ENCODE measurements at places on chromosomes 6 and 20. TPM values are rescaled to one million over a fixed set of nuclear protein-coding genes. Genes with fewer than 3 reads are reported as not detected.
A peak's percentile ranks its signal among the peaks of the same experiment; 100 is the strongest.

DNA sequence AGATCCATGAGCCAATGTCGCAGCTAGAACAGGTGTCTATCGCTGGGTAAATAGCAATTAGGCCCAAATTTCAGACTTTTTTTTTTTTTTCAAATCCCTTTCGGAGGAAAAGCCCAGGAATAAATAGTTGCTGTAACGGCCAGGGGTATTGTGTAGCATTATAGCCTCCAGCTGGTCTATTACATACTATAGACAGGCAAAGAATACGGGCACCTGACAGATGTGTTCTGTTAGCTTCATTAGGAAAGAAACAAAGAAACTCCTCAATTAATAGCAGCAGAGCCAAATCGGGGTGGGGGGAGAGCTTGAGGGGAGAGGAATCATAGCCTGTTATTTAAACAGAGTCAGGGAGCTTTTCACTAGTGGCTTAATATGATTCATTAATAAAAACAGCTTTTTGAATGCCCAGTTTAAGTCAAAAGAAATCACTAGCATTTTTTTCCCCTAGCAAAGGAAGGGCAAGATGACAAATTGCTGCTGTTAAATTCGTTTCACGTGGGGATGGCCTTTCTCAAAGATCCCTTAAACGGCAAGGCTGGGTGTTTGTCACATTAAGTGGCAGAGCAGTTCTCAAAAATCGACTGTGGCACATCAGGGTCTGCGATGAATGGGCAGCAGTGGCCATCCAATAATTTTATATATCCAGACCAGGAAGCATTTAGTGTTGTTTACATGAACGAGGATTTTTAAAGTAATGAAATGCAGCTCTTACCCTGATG is 139.4 kb downstream of the ID4 start:
- H3K27me3 ChIP-seq, result peaks cover 3% of the 10 kb centered on the region
- H3K4me3 ChIP-seq, result no peak overlapping the region
- peaks cover 15% of the 10 kb centered on the region for H3K4me1 ChIP-seq
- no peak for DNase-seq
- H3K27ac ChIP-seq, result no peak overlapping the region
- no peaks in the 10 kb centered on the region for H3K36me3 ChIP-seq

The CDSN gene
- total RNA-seq, result not detected

The GRM4 gene
- total RNA-seq, result 0.47 TPM

- no peak overlapping the region for H3K27ac ChIP-seq
- H3K4me1 ChIP-seq, result no peaks in the 10 kb centered on the region
- no peak for DNase-seq
- H3K27me3 ChIP-seq, result no peaks in the 10 kb centered on the region
- H3K4me3 ChIP-seq, result no peak overlapping the region
- no peaks in the 10 kb centered on the region for H3K36me3 ChIP-seq
Observed at GRCh38 chr6:17169291-17169690, 67.4 kb downstream of the STMND1 start.

GRCh38 chr20:53623454-53624211 is 30.0 kb upstream of the ZNF217 start:
- no peaks in the 10 kb centered on the region for H3K36me3 ChIP-seq
- H3K4me3 ChIP-seq, result peak overlapping the region; percentile 63
- DNase-seq, result peak; percentile 43
- H3K27me3 ChIP-seq, result no peaks in the 10 kb centered on the region

DNA sequence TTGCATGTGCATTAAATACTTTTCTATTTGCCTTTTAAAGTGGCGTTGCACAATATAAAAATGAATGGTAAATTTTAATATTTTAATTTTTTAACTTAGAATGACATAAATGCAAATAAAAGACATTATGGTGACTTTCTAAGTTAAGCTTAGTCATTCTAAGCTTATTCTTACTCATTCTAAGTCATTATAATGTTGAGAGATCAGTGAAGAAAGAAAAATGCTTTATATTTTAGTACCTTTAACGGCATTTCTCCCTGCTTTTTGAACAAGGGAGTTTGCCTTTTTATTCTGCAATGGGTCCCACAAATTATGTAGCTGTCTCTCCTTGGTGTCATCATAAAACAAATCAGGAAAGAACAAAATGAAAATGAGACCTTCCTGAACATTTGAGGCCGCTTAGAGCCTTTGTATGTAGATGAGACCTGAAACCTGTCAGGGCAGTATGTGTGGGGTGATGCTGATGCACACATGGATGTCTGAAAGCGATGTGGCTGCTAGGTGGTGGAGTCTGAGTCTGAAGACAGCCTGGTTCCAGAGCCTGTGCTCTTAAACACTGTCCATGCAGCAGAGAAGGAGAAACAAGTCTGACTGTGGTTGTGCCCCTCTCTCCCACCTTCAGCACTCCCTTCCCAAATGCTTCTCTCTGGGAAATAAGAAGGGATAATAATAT is 158.0 kb downstream of the PHF3 start:
- H3K36me3 ChIP-seq, result no peaks in the 10 kb centered on the region
- no peak overlapping the region for H3K27ac ChIP-seq
- DNase-seq, result no peak
- peaks cover 7% of the 10 kb centered on the region for H3K27me3 ChIP-seq
- H3K4me3 ChIP-seq, result no peak overlapping the region

DNA sequence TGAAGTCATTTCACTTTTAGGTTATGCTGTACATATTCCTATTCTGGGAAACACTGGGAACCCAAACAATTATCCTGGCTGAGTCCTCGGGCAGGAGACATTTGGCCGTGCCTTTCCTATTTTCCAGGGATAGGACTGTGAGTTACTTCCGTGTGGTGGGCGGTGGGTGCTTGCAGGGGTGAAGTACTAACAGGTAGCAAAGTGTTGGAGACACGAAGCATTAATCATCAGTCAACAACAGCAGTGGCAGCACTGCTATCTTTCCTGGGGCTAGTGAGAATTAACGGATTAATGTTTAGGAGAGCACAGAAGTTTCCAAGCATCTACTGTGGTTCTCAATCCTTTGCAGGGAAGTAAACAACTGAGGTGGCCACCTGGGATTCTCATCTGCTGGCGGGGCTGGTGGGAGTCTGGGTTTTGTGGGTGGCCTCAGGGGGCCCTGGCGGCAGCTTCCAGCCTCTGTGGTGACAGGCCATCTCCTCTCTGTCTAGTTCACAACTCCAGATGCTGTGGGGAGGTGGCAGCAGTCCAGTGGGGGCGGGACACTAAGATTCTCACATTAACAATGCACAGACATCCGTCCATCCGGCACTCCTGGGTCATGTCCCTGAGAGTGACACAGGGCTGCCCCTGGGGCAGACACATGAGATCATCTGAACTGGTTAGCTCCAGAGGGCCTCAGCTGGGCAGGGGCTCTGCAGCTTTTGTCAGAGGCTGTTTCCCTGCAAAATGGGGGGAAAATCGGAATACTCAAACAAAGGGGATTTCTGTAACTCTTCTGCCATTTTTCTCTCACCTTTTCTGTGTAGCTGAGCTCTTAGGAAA is 90.9 kb downstream of the GJA10 start:
- H3K4me3 ChIP-seq, result no peak overlapping the region
- peaks cover 46% of the 10 kb centered on the region for H3K4me1 ChIP-seq
- no peaks in the 10 kb centered on the region for H3K27me3 ChIP-seq
- no peak for DNase-seq

- H3K27me3 ChIP-seq, result peaks cover 2% of the 10 kb centered on the region
- DNase-seq, result no peak
- no peaks in the 10 kb centered on the region for H3K36me3 ChIP-seq
Observed at GRCh38 chr6:36301085-36301658, 31.3 kb downstream of the PNPLA1 start.

DNA sequence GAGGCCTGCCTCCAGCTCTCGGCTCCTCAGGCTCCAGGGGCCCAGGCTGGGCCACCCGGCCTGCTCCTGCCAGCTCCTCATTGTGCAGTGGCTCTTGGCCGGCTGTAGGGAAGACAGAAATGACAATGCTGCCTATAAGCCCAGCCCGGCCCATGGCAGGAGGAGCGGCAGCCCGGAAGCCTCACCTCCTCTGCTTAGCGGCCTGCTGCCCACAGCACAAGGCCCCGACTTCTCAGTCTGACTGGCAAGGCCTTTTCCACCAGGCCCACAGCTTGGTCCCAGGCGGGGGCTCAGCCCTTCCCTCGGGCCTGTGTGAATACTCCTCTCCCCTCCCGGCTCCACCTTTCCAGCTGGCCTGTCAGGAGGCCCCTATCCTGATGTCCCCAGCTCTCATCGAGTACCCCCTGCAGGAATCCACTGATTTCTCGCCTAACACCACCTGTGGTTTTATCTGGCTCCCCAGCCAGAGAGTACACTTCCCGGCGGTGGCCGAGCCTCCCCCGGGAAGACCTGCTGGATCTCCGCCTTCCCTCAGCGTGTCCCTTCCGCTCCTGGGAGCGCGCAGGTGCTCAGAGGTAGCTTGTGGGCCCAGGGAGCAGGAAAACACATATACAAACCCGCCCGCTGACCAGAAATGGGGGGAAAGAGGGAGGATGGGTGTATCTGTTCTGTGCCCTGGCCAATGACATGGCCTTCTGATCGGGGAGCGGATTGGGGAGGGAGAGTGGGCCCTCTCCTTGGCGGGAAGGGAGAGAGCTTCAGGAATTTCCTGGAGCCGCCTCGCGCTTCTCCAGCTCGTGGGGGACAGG is 963 bp downstream of the DDRGK1 start:
- H3K27ac ChIP-seq, result peak overlapping the region; percentile 96
- DNase-seq, result no peak
- peak overlapping the region; percentile 96 for H3K4me3 ChIP-seq
- H3K36me3 ChIP-seq, result peaks cover 23% of the 10 kb centered on the region

GRCh38 chr20:58111310-58112016 is 117.0 kb downstream of the ANKRD60 start:
- H3K36me3 ChIP-seq, result no peaks in the 10 kb centered on the region
- no peak overlapping the region for H3K4me3 ChIP-seq
- no peak for DNase-seq
- H3K4me1 ChIP-seq, result peaks cover 17% of the 10 kb centered on the region
- H3K27ac ChIP-seq, result peak overlapping the region; percentile 39

- no peaks in the 10 kb centered on the region for H3K27me3 ChIP-seq
- H3K4me1 ChIP-seq, result peaks cover 28% of the 10 kb centered on the region
- peaks cover 3% of the 10 kb centered on the region for H3K36me3 ChIP-seq
- DNase-seq, result no peak
- H3K27ac ChIP-seq, result no peak overlapping the region
Observed at GRCh38 chr6:139346392-139346791, 28.1 kb downstream of the CITED2 start.

The HSPA1B gene
- total RNA-seq, result 109 TPM

- H3K36me3 ChIP-seq, result peaks cover 4% of the 10 kb centered on the region
- H3K4me3 ChIP-seq, result peak overlapping the region; percentile 94
- peaks cover 28% of the 10 kb centered on the region for H3K4me1 ChIP-seq
- no peak overlapping the region for H3K27ac ChIP-seq
- DNase-seq, result no peak
- peaks cover 80% of the 10 kb centered on the region for H3K27me3 ChIP-seq
Observed at GRCh38 chr20:2690718-2691117, 1.9 kb upstream of the EBF4 start.

The FOXF2 gene
- 0.27 TPM for total RNA-seq

DNA sequence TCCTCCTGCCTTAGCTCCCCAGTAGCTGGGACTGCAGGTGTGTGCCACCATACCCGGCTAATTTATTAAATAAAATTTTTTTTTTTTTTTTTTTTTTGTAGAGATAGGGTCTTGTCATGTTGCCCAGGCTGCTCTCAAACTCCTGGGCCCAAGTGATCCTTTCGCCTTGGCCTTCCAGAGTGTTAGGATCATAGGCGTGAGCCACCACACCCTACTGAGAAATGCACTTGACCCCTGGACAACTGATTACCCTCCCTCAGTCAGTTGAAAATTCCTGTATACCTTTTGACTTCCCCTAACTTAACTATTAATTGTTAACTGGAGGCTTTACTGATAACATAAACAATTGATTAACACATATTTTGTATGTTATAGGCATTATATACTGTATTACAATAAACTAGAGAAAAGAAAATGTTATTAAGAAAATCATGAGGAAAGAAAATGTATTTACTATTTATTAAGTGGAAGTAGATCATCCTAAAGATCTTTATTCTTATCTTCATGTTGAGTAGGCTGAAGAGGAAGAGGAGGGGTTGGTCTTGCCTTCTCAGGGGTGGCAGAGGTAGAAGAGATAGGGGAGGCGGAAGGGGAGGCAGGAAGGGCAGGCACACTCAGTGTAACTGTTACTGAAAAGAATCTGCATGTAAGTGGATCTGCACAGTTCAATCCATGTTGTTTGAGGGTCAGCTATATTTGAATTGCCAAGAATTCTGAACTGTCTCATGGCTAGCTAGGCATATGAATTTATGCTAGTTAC is 104.3 kb downstream of the FARS2 start:
- no peak for DNase-seq
- H3K4me3 ChIP-seq, result no peak overlapping the region
- peaks cover 6% of the 10 kb centered on the region for H3K36me3 ChIP-seq
- H3K4me1 ChIP-seq, result peaks cover 5% of the 10 kb centered on the region
- no peaks in the 10 kb centered on the region for H3K27me3 ChIP-seq

DNA sequence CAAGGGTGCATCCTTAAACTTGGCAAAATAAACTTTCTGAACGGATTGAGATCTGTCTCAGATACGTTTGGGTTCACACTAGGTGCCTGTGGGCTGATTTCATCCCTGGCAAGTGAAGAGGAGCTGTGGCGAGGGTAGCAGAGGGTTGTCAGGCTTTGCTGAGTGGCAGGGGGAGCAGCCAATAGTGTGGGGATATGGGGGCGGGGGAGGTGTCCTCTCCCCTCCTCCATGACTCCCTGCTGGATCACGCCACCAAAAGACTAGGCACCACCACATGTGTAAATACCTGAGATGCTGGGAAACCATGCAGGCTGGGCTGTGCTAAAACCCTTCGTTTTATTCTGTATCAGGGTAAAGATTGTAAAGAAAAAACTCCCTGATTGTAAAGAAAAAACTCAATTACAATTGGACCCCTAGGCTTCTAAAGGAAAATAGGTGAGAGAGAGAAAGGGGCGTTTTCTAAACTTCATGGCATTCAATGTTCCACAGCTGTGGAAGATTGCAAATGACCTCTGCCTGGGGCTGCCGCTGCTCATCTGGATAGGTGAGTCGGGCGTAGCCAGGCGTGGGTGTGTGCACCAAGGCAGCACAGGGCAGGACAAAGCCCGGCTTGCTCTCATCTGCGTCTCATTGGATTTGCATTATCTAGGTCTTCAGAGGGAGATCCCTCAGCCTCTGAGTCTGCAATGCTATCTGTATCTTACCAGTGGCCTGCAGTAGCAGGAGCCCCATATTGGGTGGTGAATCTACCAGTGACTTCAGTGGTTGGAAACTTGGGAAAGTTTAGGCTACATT is 26.9 kb upstream of the ADTRP start:
- H3K27me3 ChIP-seq, result no peaks in the 10 kb centered on the region
- no peak overlapping the region for H3K27ac ChIP-seq
- H3K36me3 ChIP-seq, result no peaks in the 10 kb centered on the region

DNA sequence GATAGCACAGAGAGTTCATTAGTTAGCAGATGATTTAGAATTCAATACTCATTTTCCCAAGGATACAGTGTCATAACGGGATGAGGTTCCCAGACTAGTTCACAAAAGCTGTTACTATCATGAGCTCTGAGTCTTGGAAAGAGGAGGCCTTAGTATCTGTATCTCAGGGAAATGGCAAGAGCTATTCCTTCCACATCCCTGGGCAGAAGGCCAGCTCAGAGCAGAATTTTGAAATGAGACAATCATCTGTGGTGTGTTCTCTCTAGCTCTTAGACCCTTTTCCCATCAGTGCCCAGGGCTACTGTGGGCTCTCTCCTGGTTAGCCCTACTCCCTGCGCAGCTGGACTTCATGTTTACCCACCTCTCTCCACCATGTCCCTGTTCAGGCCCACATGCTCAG is 64.5 kb downstream of the JAG1 start:
- peak overlapping the region; percentile 63 for H3K27ac ChIP-seq
- H3K27me3 ChIP-seq, result no peaks in the 10 kb centered on the region
- H3K4me3 ChIP-seq, result no peak overlapping the region
- DNase-seq, result no peak
- H3K4me1 ChIP-seq, result peaks cover 5% of the 10 kb centered on the region

GRCh38 chr20:16711661-16712258 is 18.1 kb upstream of the SNRPB2 start:
- peaks cover 37% of the 10 kb centered on the region for H3K4me1 ChIP-seq
- H3K4me3 ChIP-seq, result no peak overlapping the region
- H3K36me3 ChIP-seq, result peaks cover 1% of the 10 kb centered on the region
- peaks cover 3% of the 10 kb centered on the region for H3K27me3 ChIP-seq
